ENCODE measurements at places on chromosomes 13 and 19. TPM values are rescaled to one million over a fixed set of nuclear protein-coding genes. Genes with fewer than 3 reads are reported as not detected.
A peak's percentile ranks its signal among the peaks of the same experiment; 100 is the strongest.

NAA16 gene
- 13.8 TPM for total RNA-seq

LGI4 gene
- 45.5 TPM for total RNA-seq

OR10H1 gene
- not detected for total RNA-seq

DNA sequence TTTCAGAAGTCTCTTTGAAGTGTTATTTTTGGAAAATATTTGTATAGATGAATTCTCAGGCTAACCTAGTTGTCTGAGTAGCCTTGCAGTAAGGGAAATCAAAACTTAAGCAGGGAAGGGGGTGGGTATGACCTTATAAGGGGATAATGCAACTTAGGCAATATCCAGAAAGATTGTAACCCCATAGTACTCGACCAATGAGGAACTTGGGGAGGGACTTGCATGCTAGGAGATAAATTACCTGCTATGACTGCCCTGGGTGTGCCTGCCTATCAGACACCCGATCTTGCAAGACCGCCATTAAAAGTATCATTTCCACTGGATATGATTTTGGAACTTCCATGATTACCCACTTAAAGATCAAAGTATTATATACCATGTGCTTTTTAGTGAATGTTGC, 23.0 kb upstream of the RFXAP start:
- DNase-seq, result peak; percentile 53

DNA sequence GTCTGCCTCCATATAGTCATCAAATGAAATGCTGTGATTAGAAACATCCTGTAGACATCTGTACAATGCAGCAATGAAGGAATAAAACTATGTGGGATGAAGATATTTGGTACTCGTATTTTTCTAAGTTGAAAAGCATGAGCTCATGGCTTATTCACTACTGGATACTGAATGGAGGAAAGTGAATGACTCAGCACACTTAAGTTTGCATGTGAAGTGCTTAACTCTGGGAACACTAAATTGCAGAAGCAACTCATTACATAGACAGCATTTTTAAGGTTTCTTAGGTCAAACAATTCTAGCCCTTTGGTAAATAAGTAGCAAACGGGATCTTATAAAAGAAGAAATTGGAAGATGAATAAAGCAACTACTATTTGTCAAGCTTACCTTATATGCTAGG, 429.0 kb upstream of the MIR17HG start:
- no peak for DNase-seq

GRCh38 chr19:16594681-16595091, 22.5 kb upstream of the SLC35E1 start:
- DNase-seq, result no peak
